ENCODE measurements at places on chromosomes 3 and 15. TPM values are rescaled to one million over a fixed set of nuclear protein-coding genes. Genes with fewer than 3 reads are reported as not detected.

The PIGX gene
- total RNA-seq: 34.0 TPM

The BCHE gene
- total RNA-seq: 1.1 TPM

The TXNRD3 gene
- total RNA-seq: 7.9 TPM

The RBP2 gene
- total RNA-seq: not detected

The CASR gene
- not detected for total RNA-seq

The CLDN18 gene
- not detected for total RNA-seq

The CEMIP gene
- total RNA-seq: 2.1 TPM

The MAP6D1 gene
- total RNA-seq: 5.9 TPM

The ARL6IP5 gene
- total RNA-seq: 89.2 TPM
